ENCODE measurements at places on chromosomes 2 and 18.

DNA sequence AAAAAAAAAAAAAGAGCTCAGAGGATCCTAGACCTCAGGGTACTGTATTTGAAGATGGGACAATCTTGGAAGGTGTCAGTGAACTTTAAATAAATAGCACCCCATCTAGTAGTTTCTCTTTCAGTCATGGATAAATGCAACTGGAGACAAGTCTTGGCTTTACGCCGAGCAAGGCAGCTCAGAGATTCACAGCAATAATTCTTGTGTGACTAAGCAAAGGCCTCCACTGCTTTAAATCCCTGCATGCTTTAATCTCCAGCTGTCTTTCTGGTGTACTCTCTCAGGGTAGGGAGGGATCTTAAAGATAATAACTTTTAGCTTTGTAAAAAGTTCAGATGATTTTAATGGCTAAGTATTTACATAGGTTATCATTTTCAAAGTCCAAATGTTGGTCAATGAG is 36.3 kb downstream of the NRXN1 start:
- DNase-seq = no peak

DNA sequence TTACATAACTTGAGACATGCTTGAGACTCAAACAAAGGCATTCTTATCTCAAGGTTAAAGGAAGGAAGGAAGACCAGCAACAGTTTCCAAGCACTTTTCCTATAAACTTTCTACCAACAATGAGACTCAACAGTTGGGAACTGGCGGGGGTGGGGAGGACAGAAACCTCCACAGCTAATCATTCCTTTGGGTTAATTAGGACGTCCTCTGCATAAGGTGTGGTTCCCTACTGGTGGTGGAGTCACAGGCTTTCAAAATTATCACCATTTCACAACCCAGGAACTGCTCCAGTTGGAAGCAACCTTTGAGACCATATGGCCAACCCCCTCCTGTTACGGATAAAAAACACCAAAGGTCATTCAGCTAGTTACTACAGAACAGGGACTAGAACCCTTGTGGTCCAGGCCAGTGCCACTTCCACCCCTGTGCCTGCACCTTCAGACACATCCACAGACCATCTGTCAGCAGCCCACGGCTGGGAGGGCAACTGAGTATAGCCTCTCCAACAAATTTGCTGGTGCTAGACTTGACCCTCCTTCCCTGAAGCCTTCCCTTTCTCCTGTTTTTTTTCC is 30.1 kb upstream of the ATL2 start:
- DNase-seq = no peak

DNA sequence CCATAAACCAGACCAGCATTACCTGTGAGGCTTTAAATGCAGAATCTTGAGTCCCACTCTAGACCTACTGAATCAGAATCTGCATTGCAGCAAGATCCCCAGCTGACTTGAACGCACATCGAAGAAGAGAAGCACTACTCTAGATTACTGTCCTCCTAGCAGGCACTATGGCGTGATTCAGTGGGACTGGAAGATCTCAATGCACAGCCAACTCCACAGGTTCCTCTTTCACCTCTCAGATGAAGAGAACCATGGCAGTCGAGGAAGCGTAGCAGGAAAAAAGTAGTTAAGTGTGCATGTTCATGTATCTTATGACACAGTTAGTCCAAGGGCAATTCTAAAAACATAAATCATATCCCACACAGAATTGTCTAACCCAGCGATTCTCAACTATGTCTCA is 97.4 kb downstream of the STK39 start:
- DNase-seq = no peak

DNA sequence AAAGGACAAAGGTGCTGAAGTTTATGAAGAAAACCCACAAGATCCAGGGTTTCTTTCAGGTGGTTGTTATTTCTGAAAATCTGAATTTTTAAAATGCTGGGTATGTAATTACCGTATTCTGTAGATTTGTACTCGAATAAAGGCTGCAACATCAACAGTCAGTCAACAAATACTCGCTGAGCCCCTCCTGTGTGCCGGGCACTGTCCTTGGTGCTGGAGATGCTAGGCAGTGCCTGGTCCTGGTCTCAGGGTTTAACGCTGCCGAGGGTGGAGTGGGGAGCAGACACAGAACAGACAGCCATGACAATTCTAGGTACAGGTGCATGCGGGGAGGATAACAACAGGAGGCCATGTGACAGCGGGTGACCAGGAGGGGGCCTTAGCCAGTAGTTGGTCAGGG is 27.2 kb upstream of the PDIA6 start:
- DNase-seq = no peak

GRCh38 chr2:18474700-18475099 is 85.8 kb downstream of the RDH14 start:
- DNase-seq = no peak

- no peak for DNase-seq
Observed at GRCh38 chr2:64214281-64215115, 70.3 kb upstream of the PELI1 start.
